ENCODE measurements at places on chromosomes 13 and 19.

- no peak for DNase-seq
Observed at GRCh38 chr19:10553943-10554381, 10.3 kb downstream of the ATG4D start.

DNA sequence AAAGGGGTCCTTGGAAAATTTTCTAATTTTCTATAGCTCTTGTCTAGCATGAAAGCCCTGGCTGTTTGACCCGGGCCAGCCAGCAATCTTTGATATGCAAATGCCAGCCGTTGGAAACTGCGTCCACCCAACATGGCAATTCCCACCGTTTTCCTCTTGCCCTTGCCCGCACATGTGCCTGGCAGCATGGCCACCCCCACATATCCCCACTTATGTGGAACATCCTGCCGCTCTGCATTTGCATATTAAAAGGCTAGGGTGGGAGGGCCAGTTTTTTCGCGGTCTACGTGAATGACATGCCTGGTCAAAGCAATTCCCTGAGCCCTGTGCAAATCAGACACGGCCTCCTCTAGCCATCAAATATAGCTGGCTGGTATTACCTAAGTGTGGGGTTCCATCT is 110.3 kb upstream of the TDRD3 start:
- DNase-seq, result no peak

- DNase-seq, result no peak
Observed at GRCh38 chr19:56894626-56895025, 54.1 kb upstream of the PEG3 start.

GRCh38 chr13:40261336-40261735 is 405.1 kb downstream of the FOXO1 start:
- no peak for DNase-seq

DNA sequence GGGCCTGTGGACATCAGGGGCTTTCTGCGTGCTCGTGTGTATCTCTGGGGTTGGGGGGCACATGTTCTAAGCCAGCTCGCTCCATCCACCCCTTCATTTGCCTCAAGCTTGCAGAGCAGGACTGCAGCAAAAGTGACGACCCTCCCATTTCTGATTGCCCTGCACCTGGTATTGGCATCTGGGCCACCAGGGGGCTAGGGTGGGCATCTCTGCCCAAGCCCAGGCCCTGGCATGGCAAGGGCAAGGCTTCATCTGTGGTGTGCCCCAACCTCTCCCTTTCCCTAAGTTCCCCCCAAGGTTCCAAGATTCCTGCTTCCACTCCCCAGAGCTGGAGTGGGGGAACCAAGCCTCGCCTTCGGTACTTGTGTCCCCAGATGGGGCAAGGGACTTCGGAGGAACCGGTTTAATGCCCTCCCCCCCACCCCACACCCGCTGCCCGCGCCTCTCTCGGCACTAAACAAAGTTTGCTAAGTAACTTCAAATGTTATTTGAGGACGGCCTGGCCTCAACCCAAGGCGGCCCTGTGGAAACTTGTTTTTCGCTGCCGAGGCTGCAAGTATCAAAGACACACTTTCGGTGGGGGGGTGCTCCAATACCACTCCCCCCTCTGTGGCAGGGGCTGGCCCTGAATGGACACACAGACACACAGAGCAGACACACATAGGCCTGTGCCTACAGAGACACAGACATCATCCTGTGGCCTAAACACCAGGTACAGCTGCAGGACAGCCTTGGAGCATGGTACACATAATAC is 12.2 kb downstream of the NFIX start:
- DNase-seq, result no peak

- DNase-seq, result no peak
Observed at GRCh38 chr19:50928831-50929230, 17.6 kb upstream of the KLK4 start.

- DNase-seq, result peak; percentile 47
Observed at GRCh38 chr13:98853771-98854221, 101.3 kb upstream of the SLC15A1 start.

DNA sequence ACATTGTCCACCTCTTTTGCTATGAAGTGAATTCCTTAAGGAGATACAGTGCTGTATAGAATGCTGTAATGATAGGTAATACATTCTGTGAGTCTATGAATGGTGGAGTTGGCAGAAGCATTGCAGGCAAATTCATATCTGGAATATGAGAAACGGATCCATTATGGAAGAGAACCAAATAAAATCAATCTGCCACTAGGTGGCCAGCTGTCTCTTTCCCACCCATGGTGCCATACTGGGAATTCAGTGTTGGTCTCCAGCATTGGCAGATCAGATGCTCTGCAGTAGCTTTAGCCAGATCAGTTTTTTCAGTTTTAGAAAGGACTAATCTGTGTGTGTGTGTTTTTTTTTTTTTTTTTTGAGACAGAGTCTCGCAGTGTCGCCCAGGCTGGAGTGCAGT is 27.6 kb downstream of the DNAJC3 start:
- DNase-seq, result no peak

DNA sequence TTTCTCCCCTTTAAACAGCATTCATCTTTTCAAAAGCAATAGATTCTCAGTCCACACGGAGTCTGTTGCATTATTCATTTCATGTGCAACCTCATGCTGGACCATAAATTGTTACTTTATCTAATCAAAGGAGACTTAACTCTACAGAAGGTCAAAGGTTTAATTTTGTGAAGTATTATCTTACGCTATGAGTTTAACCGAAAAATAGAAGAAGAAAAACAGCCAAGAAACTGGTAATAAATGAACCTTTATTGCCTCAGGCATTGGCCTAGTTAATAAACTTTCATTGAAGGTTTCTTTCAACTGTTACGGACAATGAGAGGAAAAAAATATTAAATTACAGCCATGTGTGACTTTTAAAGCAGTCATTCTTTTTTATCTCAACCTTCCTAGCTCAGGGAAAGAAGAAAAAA is 223.6 kb downstream of the DACH1 start:
- DNase-seq, result no peak

DNA sequence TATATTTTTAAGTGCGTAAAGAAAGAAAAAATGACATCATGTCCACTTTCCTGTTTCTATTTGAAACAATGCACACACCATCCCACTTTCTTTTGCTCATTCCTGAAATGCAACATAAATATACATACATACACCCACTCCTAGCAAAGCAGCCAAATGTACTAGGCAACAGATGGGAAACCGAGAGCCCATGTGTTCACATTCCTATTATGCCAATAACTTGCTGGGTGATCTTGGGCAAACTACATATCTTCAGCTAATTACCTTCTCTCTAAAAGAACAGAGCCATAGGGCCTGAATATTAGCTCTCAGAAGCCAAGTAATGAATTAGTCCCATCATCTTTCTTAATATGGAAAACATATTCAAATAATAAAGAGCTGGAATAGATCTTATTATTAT is 610.6 kb upstream of the ATXN8OS start:
- no peak for DNase-seq

DNA sequence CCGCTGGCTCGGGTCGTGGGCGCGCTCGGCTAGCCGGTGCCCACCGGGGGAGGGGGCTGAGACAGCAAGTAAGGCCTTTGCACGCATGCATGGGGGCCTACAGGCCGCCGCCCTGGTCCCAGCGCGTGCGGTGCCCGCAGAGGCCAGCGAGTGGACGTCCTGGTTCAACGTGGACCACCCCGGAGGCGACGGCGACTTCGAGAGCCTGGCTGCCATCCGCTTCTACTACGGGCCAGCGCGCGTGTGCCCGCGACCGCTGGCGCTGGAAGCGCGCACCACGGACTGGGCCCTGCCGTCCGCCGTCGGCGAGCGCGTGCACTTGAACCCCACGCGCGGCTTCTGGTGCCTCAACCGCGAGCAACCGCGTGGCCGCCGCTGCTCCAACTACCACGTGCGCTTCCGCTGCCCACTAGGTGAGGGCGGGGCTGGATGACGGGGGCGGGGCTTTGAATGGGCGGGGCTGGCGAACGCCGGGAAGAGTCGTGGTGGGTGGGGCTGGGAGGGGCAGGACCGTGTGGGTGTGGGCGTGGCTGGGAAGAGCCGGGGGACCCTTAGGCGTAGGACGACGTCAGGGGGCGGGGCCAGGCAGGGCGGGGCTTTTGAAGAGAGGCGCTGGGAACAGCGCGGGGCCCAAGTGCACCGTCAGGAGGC is 2.1 kb downstream of the CILP2 start:
- DNase-seq, result no peak

GRCh38 chr13:100131863-100132574 is 43.1 kb downstream of the PCCA start:
- peak; percentile 42 for DNase-seq

GRCh38 chr13:47215736-47216135 is 318.9 kb upstream of the HTR2A start:
- peak; percentile 86 for DNase-seq

DNA sequence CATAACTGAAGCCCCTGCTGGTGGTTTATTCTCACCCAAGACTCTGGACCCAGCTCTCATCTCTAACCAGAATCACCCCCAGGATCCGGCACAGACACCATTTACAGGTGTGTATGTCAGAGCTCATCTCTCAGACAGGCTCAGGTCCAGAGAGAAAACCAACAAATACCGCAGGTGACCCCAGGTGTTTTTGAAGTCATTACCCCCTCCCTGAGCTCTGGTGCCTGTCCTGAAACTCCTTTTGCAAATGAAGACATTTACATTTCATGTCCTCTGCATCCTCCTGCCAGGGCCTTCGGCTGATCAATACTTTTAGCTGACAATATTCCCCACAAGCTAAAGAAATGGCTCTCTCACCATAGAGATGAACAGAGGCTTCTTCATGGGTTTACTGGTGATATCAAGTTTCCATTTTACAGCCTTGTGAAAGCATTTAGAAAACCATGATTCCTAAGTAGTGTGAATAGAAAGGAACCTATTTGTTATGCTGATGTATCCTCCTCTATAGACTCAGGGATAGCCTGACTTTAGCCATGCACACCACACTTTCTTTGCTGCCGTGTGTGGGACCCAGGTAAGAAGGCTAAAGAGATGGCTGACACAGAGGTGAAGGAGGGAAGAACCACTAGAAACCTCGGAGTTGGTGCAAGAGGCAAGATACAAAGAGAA is 131.3 kb downstream of the KCTD15 start:
- no peak for DNase-seq

- no peak for DNase-seq
Observed at GRCh38 chr19:28949027-28949426, 263.9 kb downstream of the UQCRFS1 start.

DNA sequence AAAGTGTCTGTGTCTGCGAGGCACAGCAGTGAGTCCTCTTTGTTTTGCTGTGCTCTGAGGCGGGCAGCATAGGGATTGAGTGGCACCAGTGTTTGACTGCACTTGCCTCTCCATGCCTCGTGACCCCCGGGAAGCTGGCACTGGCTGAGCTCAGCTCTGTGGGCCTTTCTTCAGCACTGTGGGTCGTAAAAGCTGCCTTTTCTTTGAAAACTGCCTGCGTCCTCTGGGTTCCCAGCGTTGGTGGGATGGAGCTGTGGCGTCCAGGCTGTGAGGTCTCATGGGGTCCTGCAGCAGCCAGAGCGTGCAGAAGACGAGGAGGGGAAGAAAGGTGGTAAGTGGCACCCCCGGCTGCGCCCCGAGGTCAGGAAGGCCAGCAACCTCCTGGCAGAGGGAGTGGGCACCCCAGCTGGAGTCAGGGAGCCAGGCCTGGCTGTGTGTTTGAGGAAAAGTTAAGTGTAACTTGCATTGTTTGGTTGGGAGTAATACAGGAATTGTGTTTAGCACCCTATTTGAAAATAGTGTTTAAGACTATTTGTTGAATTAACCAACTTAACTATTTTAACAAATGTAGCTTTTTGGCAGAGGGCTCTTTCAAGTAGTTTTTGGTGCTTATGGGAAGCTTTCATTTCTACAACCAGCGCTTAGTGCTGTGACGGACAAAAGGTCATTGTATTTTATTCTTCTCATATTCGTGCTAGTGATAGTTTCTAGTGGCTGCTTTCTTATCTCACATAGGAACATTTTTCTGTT is 79.3 kb upstream of the TEX29 start:
- no peak for DNase-seq

DNA sequence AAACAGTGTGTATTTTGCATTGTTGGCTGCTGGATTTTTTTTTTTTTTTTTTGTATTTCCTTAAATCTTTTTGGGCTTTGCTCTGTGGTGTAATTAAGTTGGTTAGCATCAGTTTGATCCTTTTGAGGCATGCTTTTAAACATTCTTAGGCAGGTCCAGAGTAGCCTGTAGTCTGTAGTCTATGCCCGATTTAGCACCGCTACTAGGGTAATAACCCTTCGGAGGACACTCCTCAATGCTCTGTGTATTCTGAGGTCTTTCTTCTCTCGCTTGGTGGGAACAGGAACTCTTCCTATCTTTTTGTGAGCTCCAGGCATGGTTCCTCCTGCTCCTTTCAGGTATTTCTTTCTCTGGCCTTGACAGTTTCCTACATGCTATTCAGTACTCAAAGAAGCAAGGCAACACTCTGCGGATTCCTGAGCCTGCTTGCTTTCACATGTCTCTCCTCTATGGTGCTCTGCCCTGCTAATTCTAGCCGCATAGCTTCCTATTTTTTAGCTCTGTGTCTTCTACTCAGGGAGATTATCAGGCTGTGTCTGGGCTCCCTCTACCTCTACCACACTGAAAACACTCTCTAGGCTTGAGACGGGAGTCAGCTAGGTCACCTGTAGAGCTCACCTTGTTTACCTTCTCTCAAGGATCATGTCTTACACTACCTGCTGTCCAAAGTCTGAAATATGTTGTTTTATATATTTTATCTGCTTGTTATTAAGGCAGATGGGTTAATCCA is 195.1 kb downstream of the NDFIP2 start:
- DNase-seq, result no peak

GRCh38 chr19:21022996-21023395 is 2.5 kb downstream of the ZNF430 start:
- no peak for DNase-seq

DNA sequence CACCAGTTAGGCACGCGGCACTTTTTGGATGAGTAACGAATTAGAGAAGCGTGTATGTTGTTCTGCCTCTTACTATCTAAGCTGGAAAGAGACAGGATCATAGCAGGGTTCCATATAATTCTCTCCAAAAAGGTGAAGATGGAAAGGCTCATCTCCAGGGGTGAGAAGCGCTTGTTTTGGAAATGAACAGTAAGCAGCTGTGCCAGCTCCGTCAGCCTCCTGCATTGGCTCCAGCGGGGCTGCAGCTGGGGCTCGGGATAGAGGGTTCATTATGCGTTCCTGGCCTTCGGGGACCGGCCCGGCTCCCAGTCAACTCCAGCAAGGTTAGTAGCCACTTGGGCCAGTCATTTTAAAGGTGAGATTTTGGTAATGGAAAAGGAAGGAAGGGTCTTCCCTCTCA is 155.5 kb downstream of the COL4A1 start:
- no peak for DNase-seq

DNA sequence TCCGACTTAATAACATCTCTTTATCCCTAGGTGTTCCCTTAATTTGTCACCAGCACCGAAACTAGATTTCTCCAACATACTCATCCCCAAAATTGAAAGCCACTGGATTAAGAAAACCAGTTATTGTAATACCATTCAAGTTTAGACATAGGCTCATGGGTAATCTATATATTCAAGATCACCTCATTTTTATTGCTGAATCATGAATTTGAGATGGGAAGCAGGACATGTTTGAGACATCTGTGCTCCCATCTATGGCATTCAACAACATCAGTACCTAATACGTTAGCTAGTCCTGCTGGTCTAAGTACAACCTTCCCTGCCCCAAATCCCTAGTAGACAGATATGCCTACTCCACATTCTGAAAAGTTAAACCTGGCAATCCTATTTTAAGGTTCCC is 820.6 kb downstream of the PCDH9 start:
- no peak for DNase-seq

GRCh38 chr13:110268061-110268460 is 38.9 kb downstream of the COL4A1 start:
- DNase-seq, result no peak
